Uterus (tissue), 4 donors: ENCODE measurements at places on chromosomes 1 and 21.

DNA sequence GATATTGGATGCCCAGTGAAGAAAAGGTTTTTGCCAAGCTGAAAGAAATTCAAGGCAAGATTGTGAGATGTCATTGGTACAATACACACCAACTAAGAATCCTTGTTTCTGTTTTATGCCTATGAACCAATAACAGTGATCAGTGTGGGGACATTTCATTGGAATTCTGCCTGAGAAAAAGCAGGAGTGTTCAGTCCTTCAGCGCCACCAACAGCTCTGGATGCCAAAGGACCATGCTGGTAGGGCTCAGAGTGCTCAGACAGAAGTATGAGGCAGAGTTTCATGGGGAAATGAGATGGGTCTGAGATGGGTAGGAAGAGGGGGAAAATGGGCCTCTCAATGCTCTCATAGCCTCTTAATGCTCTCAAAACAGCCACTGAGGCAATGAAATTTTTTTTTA is 56.5 kb downstream of the GABPA start:
- H3K4me3 ChIP-seq, result no peak overlapping the region
- no peak for DNase-seq
- no peak overlapping the region for H3K27ac ChIP-seq
- H3K27me3 ChIP-seq, result no peaks in the 10 kb centered on the region
- no peaks in the 10 kb centered on the region for H3K36me3 ChIP-seq

DNA sequence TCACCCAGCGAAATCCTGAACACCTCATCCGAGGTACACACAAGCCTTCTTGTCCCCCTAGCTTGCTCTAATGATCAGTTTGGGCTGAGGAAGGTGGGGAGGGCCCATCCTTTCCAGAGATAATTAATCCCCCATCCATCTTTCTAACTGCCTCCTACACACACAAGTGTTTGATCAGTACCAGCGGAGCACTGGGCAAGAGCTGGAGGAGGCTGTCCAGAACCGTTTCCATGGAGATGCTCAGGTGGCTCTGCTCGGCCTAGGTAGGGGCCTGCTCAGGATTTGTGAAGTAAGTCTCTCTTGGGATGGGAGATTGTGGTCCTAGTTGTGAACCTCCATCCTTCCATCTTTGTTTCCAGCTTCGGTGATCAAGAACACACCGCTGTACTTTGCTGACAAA is 5.8 kb downstream of the ANXA9 start:
- H3K36me3 ChIP-seq, result no peaks in the 10 kb centered on the region
- H3K4me3 ChIP-seq, result no peak overlapping the region
- DNase-seq, result no peak
- no peak overlapping the region for H3K27ac ChIP-seq
- H3K4me1 ChIP-seq, result no peaks in the 10 kb centered on the region

DNA sequence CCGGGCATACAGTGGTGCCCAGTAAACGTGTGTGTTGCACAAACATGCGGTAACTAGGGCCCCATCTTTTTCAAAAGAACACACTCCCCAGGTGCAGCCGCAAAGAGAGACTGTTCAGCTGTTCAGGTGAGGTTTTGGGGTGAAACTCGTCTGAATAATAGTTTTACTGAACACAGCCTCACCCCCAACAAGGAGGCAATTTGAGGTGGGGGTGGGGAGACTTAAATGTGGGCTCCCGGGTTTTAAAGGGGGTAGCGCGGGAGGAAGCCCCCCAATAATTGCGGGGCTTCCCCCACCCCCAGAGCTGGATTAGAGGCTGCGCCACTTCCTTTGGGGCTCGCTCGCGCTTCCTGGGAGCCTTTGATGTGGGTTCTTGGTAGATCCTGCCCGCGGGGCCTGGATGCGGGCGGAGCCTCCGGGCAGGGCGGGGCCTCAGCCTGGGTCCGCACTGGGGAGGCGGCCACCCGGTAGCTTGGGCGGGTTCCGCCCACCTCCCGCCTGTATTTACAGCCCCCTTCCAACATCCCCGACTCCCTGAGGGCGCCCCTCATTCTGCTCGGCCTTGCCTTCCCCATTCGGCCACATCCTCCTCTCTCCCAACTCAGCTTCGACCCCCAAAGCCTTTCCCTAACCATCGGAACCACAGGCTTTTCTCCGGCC is 6.4 kb upstream of the EPHA2 start:
- H3K36me3 ChIP-seq, result no peaks in the 10 kb centered on the region
- H3K27ac ChIP-seq, result no peak overlapping the region
- no peaks in the 10 kb centered on the region for H3K27me3 ChIP-seq

GRCh38 chr1:110328274-110328673 is 10.9 kb upstream of the RBM15 start:
- no peaks in the 10 kb centered on the region for H3K4me1 ChIP-seq
- no peak overlapping the region for H3K4me3 ChIP-seq
- no peak overlapping the region for H3K27ac ChIP-seq
- H3K36me3 ChIP-seq, result no peaks in the 10 kb centered on the region
